ENCODE measurements at places on chromosomes 11 and 22. TPM values are rescaled to one million over a fixed set of nuclear protein-coding genes. Genes with fewer than 3 reads are reported as not detected.
A peak's percentile ranks its signal among the peaks of the same experiment; 100 is the strongest.

The SYT7 gene
- 10.8 TPM for total RNA-seq

The ADM2 gene
- not detected for total RNA-seq

The ALG9 gene
- total RNA-seq: 46.2 TPM

- no peak for DNase-seq
Measured at GRCh38 chr22:25566898-25567235, 2.4 kb downstream of the GRK3 start.

DNA sequence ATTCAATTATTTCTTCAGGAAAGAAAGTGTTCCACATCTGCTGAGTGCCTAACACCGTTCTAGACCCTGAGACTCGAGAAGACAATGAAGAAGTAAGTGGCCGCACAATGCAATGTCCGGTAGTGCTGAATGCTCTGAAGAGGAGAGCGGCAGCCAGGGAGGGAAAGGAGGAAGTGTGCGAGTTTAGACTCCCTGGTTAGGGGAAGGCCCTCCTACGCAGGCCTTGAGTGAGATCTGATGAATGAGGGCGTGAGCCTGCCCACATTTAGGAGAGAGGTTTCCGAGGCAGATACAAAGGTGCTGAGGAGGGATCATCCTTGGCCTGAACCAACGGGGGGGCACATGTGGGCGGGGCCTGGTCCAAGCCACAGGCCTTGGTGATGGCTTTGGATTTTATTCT lies 558.6 kb downstream of the NTM start:
- DNase-seq: no peak

The SLC2A11 gene
- total RNA-seq: 13.1 TPM

DNA sequence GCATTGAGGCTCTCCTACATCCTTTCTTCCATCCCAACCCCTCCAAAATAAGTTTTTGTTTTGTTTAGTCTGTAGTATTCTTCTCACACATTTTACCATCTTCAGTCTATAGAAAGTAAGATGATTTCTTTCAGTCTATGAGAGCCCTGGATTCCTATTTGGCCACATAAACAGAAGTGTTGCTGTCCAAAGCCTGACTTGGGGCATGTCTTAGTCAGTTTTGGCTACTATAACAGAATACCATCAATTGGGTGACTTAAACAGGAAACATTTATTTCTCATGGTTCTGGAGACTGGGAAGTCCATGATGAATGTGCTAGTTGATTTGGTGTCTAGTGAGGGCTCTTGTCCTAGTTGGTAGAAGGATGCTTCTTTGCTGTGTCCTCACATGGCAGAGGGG lies 146.8 kb upstream of the DDI1 start:
- no peak for DNase-seq

The MIOX gene
- not detected for total RNA-seq

DNA sequence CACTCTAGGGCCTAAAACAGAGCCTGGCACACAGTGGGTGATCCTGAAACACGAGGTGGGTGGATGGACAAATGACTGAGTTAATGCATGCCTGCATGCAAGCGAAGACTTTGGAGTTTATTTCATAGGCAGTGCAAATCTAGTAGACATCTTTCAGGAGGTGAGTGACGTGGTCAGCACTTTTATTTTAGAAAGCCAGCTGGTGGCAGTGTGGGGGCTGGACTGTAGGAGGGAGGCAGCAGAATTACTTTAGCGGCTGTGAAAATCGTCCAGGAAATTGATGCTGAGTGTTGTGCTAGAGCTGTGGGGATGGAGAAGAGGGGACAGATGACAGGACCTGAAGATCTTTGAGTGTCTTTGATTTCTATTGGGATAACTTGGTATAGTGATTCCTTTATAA lies 47.1 kb downstream of the BMAL1 start:
- DNase-seq: no peak

DNA sequence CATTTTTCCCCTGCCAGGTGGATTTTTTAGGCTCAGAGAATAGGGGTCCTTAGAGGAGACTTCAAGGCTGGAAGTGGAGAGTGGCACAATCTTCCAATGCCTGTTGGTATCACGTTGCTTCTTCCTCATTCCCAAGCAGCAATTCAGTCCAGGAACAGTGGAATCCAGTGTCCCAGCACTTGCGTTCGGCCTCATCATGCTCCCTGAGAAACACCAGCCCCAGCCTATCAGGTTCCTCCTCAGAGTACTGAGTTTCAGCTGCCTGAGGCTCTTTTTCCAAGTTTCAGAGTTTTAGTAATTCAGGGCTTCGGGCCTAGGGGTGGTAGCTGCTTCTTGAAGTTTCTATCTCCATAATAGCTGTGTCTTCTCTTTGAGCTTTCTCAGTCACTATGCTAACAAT lies 31.9 kb upstream of the NRGN start:
- DNase-seq: no peak

GRCh38 chr22:46629291-46629690 lies 9.1 kb downstream of the GRAMD4 start:
- no peak for DNase-seq

DNA sequence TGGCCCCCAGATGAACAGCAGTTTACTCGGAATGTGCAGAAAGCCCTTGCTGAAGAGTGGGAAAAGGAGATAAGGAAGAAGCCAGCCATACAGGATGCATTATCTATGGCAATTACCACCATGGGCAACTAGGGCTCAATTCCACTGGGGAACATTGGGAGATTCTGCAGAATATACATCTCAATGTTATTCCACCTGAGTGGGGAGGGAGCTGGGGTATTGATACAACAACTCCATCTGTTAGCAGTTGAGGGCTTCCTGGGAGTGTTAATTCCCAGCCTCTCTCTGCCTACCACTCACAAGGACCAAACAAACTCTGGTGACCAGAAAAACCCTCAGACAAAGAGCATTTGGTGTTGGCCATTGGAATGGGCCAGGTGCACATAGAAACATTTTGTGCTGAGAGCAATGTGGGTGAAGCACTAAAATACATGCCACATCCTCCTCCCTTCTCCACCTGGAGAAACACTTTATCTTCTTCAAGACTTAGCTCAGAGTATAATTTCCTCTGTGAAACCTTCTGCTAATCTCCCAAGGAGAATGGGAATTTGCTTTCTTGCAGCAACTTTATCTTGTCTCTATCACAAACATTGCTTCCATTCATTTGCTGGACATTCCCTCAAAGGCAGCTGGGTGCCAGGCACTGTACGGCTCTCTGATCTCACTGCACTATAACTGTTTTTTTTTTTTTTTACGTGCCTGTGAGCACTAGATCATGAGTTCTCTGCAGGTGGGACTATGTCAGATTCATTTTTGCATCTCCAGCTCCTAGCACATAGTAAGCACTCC lies 292.2 kb downstream of the MN1 start:
- DNase-seq: no peak

DNA sequence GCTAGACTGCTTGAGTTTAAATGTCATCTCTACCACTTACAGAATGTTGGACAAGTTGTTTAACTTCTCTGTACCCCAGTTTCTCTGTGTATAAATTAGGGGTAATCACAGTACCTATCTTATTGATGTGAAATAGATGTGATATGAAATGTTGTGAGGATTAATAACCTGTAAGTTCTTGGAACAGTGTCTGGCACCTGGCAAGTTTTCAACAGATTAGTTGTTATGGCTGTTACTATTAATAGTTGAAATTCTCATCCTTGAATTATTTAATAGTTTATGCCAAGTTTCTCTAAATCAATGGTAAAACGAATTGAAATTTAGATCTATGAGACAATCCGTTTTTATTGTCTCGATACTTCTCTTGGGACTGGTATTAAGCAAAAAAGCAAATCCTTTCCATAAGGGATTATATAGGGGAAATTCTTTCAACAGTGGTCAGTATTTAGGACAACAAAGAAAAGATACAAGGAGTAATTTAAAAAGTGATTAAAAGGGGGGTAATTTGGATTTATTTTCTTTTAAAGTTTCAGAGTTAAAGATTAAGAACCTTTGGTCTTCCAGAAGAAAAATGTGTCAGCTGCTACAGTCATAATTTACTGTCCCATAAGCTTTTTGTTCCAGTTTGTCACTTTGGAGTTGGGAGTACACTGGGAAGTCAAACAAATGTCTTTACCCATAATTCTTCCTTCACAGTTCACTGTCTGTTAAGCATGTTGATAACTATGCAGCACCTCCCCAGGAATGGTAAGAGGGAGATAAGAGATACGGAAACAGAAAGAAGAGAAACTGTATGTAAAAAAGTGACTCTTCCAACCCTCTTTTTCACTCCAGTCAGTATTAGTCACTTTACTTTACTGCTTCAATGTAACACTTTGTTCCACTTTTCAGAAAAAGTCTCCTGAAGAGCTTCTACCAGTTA lies 13.2 kb downstream of the PDE3B start:
- DNase-seq: no peak

DNA sequence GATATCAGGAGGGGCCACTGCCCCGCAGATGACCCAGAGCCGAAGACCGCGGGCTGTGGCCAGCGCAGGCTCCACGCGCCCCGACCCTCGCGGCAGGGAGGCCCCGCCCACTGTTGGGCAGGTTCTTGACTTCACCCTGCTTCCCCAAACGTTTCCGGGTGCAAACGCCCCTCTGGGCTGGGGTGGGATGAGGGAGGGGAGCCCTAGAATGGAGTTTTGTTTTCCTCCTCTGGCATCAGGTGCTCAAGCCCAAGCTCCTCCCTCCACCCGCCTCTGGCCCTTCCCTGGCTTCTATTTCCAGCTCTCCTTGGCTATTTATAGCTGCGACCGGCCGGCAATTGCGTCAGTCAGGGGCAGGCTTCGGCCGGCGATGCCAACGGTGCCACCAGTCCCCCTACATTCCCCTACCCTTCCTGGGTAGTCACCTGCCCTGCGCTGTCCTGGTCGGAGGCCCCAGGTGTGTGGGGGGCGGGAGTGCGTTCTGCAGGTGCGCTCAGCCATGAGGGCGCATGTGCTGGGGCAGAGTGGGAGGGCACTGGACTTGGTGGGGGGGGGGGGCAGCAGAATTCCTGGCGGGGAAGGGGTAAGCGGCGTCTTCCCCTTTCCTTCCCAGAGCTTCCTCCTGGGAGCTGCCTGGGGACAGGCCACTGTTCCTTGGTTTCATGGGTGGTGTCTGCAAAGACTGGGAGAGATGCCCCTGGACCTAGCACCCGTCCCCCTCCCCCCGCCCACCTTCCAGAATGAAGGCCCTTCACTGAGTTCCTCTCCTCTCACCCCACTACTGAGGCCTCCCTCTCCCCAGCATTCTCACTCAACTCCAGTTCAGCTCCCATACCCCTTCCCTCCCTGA lies 23.6 kb downstream of the DUSP8 start:
- peak; percentile 88 for DNase-seq

The FIBIN gene
- 71.4 TPM for total RNA-seq

DNA sequence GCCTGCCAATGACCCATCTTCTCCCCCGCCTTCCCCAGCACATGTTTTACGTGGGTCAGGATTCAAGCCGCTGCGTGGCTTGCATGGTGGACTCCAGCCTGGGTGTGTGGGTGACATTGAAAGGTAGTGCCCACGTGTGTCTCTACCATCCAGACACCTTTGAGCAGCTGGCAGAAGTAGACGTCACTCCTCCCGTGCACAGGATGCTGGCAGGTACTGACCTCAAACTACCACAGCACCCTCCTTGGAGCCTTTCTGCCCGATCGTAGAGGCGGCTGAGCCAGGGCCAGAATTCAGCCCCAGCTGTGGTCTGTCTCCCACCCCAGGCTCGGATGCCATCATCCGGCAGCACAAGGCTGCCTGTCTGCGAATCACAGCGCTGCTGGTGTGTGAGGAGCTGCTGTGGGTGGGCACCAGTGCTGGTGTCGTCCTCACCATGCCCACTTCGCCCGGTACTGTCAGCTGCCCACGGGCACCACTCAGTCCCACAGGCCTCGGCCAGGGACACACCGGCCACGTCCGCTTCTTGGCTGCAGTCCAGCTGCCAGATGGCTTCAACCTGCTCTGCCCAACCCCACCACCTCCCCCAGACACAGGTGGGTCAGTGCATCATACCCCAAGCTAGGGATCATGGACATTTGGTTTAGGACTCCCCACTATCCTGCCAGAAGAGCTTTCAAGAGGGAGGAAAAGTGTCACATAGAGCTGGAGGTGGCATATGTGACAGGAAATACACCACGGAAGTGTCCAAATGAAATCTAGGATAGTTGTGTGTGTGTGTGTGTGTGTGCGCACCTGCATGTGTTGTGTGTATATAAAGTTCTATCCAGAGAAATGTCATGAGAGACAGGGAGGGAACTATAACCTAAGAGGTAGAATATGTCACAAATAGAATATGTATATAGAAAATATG lies 10.6 kb upstream of the RELT start:
- no peak for DNase-seq

The ARAP1 gene
- total RNA-seq: 97.0 TPM

The MRPL11 gene
- 36.8 TPM for total RNA-seq

DNA sequence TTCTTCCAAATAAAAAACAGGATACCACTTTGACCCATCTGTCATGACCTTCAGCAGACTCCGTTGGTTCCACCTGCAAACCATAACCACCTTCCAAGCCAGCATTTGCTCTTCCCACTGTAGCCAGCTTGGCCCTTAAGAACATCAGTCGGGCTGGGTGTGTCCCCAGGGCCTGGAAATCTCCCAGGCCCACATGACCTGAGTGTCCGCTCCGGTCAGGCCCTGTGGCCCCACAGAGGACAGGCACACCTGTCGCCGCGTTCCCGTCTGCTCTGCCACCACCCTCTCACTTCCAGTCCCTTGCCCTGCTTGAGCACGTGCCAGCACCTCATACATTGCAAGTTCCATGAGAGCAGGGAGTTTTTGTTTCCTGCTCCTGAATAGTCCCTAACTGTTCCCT lies 65.7 kb upstream of the PITPNB start:
- DNase-seq: no peak

DNA sequence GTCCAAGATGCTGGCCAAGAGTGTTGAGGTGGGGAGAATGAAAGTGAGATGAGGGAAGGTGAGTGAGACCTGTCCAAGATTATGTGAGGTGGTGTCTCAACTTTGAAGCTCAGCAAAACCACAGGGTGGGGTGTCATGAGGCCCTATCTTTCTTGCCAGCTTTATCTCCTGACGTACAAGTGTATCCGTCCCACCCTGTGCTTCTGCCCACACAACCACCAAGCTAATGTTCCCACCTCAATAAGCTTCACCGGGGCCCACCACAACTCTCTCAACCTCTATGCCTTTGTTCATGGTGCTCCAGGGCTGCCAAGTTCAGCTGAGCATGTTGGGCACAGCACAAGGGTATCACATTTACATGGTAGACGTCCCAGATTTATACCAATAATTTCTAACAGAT lies 7.1 kb upstream of the TPST2 start:
- no peak for DNase-seq

GRCh38 chr11:29095821-29096220 lies 921.0 kb downstream of the KCNA4 start:
- DNase-seq: no peak

- no peak for DNase-seq
Measured at GRCh38 chr11:77883775-77884174, 62.8 kb downstream of the AAMDC start.

GRCh38 chr22:47377926-47378560 lies 615.6 kb downstream of the TBC1D22A start:
- peak; percentile 31 for DNase-seq
